ENCODE measurements at places on chromosomes 5 and 9.

DNA sequence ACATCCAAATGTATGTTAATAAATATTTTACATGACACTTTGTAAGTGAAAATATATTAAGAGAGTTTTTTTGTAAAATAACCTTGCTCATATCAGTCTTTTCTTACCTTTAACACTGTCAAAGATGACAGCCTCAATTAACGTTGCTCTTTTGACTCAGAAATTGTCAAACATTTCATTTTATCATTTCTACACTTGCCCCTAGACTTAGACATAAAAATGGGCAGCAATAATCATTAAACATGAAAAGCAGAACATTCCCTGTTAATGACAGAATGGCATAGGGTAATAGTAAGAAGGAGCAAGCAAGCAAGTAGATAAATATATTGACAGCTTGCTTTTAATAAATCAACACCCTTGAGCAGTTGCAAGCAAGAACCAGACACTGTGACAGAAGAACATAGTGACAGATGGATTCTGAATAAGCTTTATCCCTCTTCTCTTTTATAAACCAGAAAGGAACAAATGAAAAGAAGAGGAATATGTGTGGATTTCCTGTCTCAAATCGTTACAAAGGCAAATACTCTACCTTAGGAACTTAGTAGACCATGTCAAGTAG is 796.0 kb upstream of the CHD1 start:
- no peak overlapping the region for H3K27ac ChIP-seq
- no peak for DNase-seq
- H3K4me1 ChIP-seq = no peaks in the 10 kb centered on the region
- no peak overlapping the region for H3K4me3 ChIP-seq

GRCh38 chr5:83015676-83016075 is 61.5 kb downstream of the TMEM167A start:
- no peak for DNase-seq
- H3K4me1 ChIP-seq = no peaks in the 10 kb centered on the region
- H3K27ac ChIP-seq = no peak overlapping the region
- H3K4me3 ChIP-seq = no peak overlapping the region
- no peaks in the 10 kb centered on the region for H3K27me3 ChIP-seq
- no peaks in the 10 kb centered on the region for H3K36me3 ChIP-seq

DNA sequence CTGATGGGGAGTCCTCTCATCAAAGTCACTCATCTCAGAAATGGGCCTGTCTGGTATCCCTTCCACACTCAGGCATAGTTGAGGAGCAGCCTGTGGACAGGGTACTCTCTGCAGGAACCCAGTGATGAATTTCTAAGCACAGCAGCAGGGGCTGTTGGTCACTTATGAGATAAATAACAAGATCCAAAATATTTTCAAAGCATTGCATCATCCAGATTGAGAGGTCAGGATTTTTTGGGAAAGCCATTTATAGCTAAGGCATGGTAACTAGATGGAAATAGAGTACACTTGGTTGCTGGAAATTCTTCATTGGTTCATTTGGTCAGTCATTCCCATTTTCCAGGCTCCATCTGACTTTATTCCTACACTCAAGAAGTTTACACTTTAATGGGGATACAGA is 246.8 kb upstream of the RAI14 start:
- no peak overlapping the region for H3K4me3 ChIP-seq
- no peak overlapping the region for H3K27ac ChIP-seq
- H3K36me3 ChIP-seq = no peaks in the 10 kb centered on the region
- H3K4me1 ChIP-seq = no peaks in the 10 kb centered on the region
- DNase-seq = no peak

- no peak for DNase-seq
- H3K4me1 ChIP-seq = no peaks in the 10 kb centered on the region
- H3K36me3 ChIP-seq = no peaks in the 10 kb centered on the region
Measured at GRCh38 chr5:103657301-103657700, 94.7 kb upstream of the NUDT12 start.

DNA sequence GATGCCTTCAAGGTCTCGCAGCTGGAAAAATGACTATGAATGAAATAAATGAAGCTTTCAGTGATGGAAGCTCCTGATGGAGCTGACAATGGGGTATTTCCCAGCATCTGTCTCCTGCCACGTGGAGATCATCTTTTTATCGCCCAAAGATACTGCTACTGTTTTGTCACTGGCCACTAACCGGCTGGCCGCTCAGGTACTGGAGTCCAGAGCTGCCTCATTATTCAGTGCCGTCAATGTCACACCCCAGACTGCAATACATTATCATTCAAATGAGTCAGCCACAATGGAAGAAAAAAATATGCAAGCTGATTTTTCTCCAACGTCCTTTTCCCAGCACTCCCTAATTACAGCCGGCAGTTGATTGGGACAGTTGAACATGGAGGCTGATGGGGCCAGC is 280.4 kb downstream of the ZSWIM6 start:
- no peaks in the 10 kb centered on the region for H3K36me3 ChIP-seq
- DNase-seq = no peak
- H3K4me1 ChIP-seq = peaks cover 25% of the 10 kb centered on the region
- H3K27ac ChIP-seq = no peak overlapping the region
- no peaks in the 10 kb centered on the region for H3K27me3 ChIP-seq
- H3K4me3 ChIP-seq = no peak overlapping the region

DNA sequence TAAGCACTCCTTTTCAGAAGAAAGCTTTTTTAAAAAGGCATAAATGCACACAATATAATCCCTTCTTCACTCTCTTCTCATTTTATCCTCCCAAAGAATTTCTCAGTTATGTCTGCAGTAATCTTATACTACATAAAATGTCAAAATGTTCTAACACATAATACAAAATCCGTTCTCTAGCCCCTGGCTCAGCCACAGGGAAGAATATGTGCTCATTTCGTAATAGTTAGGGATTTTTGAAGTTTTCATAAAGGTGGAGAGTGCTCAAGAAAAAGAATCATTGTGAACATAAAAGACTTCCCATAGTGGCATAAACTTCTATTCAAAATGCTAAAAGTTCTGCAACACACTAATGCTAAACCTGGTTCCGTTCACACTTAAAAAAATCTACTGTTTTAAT is 1410.7 kb upstream of the C9orf72 start:
- H3K27me3 ChIP-seq = no peaks in the 10 kb centered on the region
- no peaks in the 10 kb centered on the region for H3K4me1 ChIP-seq
- no peak for DNase-seq

DNA sequence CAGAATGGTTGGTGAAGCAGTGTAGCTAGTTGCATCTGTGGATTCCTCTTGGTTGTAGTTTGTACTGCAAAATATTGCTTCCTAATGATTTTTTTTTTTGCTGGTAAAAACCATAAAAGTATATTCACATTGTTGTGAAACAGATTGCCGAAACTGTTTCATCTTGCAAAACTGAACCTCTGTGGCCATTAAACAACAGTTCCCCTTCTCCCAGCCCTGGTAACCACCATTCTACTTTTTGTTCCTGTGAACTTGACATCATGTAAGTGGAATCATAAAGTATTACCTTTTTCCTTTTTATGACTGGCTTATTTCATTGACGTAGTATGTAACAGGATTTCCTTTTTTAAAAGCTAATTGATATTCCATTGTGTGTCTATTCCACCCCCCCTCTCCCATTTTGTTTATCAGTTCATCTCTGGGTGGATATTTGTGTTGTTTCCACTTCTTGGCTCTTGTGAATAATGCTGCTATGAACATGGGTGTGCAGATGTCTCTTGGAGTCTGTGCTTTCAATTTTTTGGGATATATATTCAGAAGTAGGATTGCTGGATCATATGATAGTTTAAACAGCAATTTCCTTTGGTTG is 11.8 kb downstream of the SUB1 start:
- no peak overlapping the region for H3K4me3 ChIP-seq
- peak overlapping the region; percentile 10 for H3K27ac ChIP-seq
- H3K27me3 ChIP-seq = no peaks in the 10 kb centered on the region
- H3K36me3 ChIP-seq = peaks cover 66% of the 10 kb centered on the region

DNA sequence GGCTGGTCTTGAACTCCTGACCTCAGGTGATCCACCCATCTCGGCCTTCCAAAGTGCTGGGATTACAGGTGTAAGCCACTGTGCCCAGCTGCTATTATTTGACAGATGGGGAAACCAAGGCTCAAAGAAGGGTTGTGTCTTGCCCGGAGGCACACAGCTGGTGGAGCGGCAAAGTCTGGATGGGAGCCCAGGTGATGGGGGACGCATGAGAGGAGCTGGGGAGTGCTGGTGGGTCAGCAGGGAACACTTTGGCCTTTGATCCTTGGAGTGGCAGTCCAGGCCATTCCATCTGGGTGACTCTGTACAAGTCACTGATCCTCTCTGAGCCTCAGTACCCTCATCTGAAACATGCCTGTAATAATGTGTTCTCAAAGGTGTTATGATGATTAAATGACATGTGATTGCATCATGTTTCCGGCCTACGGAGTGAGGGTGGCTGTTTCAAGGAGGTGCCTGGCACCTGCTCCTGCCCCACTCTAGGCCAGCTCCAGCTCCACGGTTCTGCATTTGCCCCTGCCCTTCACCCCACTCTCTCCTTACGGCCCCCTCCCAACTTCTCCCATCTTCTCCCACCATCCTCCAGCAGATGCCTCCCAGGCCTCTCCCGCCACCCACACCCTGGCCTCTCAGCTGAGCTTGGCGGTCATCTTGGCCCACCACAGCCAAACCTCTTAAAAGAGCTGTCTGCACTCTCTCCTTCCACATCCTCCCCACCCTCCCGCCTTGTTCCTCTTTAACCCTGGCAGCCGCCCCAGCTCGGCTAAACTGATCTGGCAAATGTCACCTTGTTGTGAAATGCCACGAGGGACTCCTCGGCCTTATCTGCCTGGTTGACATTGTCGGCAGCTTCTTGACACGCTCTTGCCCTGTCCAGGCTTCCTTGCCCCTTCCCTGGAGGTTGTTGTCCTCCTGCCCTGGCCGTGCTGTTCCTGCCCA is 5.5 kb upstream of the DBN1 start:
- peak; percentile 93 for DNase-seq
- H3K4me1 ChIP-seq = peaks cover 97% of the 10 kb centered on the region
- H3K27me3 ChIP-seq = no peaks in the 10 kb centered on the region
